ENCODE measurements at places on chromosomes 7 and 10. TPM values are rescaled to one million over a fixed set of nuclear protein-coding genes. Genes with fewer than 3 reads are reported as not detected.

GRCh38 chr7:137933270-137934017 is 68.4 kb downstream of the CREB3L2 start:
- peak; percentile 51 for DNase-seq

GRCh38 chr10:133324198-133324792 is 12.4 kb downstream of the CALY start:
- no peak for DNase-seq

DNA sequence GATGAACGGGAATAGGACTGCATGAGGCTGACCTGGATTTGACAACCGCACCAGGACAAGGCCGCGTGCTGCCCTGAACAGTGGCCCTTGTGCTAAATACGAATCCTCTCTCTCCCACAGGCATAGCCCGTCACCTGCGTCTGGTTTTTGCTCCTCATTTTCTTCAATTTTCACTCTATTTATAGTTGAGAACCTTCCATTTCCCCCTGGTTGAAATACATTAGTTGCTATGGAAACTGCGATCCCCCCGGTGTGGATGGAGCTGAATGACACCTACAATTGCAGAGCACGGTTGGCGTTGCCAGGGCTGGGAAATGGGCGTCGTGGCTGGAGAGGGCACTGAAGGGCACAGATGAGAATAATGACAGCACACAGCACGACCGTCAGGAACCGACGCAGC is 158.6 kb upstream of the PITRM1 start:
- no peak for DNase-seq

DNA sequence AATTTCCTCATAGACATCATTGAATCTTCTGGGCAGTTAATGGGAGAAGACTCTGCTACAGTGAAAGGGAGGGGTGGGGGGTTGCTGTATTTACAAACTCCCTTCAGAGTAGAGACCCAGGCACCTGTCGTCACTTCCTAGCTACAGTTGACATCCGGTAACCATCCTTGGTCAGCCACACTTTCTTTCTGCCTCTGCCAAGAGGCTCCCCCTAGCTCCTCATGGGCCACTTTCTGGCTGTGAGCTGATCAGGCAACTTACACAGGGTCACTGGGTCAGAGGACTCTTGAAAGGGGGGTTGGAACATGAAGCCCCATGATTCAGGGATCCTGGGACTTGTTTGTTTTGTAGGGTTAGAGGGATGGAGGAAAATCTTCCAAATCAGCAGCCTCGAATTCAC is 1.2 kb downstream of the TECPR1 start:
- DNase-seq: no peak

- DNase-seq: no peak
These were observed 112.1 kb downstream of the NSUN6 start for GRCh38 chr10:18539335-18539734.

DNA sequence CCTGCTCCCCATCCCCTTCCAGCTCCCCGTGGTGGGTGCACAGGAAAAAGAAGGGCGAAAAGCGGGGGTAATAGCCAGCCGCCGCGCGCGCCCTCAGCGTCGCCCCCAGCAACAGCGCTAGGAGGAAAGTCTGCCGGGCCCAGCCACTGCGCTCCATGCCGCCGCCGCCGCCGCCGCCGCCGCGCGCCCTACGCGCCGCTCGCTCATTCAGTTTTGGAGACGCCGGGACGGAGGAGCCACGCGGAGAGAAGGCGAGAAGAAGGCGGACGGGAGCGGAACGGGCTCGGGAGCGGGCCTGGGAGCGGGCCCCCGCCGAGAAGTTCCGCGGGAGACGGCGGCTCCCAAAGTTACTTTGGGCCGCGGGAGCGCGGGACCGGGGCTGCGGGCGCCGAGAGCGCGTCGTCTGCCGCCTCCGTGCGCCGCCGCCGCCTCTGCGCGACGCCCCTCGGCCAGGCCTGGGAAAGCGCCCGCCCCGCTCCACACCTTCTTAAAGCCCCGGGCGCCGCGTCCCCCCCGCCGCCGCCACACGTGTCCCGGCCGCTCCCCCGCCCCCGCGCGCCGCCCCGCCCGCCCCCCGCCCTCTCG is at the start of gene RELN:
Gene RELN, minus strand, starts transcription at position 459 of the 585 bp plus-strand sequence. Its CDS starts 302 bp downstream, at position 157.
- DNase-seq: peak; percentile 21

DNA sequence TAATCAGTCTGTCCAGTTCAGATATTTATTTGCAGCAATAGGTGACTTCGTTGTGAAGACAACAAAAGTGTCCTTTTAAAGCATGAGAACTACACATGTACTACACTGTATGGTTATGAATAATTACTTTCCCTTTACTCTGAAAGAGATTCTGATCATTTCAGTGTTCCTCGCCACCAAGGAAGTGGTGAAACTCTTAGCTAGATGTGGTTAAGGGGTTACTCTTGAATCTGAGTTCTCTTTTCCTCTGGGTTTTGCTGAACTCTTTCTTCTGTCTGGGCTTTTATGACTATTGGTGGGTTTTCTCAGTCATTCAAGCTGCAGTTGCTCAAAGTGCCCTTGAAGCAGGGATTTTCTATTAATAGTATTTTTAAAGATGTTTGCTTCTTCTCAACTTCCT is 127.9 kb upstream of the SEM1 start:
- DNase-seq: no peak

The ZNF775 gene
- total RNA-seq: 5.8 TPM

DNA sequence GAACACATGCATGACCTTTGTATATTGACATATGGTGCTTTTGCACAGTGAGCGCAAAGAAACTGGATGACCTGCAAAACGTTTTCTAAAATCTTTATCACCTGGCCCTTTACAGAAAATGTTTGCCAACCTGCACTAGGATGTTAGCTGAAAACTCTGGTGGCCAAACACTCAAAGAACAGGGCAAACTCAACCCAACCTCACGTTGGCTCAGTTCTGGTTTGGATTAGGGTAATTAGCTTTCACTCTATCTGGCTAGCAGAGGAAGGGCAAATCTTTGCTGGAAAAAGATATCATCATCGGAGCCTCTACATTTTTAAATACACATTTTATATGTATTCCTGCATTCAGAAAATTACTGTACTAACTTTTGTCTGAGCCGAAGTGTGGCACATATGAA is 688.9 kb downstream of the PHTF2 start:
- no peak for DNase-seq

DNA sequence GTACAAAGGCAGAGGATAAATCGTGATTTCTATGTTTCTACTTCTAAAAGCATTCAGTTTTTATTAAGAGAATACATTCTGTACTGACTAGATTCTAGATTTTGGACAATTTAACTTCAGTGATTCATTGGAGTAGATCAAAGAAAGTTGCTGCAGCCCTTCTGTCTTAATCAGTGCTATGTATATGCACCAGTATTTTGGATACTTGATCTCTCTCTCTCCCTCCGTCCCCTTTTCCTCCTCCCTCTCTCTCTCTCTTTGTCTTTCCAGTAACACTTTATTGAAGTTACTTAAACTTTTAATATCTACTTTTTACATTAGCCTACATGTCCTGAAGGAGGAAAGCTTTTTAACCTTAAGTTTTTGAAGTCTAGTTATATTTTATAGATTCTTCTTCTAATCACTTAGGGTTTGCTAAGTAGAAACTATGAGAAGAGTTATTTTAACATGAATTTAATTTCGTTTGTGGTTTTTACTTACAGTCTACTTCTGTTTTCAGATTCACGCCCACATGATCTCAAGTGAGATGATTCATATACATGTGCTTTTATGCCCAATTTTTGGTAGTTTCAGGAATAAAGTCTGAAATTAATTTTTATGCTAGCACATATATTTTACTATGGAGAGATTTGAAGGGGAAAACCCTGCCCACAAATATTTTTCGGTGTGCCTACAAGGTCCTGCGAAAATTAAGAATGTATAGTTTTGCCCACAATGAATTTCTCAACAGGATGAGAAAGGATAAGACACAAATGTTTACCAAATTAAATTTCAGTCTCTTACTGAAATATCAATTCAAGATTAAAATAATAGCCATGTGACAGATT is 9.1 kb downstream of the MDFIC start:
- DNase-seq: no peak

The OR9A2 gene
- not detected for total RNA-seq

DNA sequence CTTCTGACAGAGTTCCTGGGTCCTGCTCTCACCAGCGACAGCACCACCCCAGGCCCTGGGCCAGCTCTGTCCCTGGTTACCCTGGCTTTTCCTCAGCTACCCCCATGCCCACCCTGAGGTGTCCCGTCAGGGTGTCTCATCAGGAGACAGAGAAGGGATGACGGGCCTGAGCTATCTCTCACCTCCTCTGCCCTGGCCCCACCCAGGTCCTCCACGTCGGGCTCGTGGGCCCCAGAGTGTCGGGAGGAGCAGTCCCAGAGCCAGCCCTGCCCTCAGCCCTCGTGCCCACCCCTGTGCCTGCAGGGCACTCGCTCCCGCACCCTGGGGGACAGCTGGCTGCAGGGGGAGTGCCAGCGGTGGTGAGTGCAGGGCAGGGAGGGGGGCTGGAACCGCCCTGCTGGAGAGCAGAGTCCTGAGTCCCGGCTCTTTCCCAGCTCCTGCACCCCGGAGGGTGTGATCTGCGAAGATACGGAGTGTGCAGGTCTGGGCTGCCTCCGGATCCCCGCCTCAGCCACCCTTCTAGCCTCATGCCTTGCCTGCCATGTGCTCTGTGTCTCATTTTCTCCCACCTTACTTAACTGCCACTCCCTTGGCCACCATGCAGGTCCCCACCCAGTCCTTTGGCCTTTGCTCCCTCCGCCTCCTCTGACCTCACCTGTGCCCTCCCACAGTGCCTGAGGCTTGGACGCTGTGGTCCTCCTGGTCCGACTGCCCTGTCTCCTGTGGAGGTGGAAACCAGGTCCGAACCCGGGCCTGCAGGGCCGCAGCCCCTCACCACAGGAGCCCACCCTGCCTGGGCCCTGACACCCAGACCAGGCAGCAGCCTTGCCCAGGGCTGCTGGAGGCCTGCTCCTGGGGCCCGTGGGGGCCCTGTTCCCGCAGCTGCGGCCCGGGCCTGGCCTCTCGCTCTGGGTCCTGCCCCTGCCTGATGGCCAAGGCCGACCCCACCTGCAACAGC is 16.7 kb upstream of the ZNF862 start:
- DNase-seq: no peak

- DNase-seq: no peak
These were observed 95.3 kb downstream of the SEC61G start for GRCh38 chr7:54663603-54664234.

The LRRD1 gene
- total RNA-seq: not detected

The DNTT gene
- total RNA-seq: not detected

DNA sequence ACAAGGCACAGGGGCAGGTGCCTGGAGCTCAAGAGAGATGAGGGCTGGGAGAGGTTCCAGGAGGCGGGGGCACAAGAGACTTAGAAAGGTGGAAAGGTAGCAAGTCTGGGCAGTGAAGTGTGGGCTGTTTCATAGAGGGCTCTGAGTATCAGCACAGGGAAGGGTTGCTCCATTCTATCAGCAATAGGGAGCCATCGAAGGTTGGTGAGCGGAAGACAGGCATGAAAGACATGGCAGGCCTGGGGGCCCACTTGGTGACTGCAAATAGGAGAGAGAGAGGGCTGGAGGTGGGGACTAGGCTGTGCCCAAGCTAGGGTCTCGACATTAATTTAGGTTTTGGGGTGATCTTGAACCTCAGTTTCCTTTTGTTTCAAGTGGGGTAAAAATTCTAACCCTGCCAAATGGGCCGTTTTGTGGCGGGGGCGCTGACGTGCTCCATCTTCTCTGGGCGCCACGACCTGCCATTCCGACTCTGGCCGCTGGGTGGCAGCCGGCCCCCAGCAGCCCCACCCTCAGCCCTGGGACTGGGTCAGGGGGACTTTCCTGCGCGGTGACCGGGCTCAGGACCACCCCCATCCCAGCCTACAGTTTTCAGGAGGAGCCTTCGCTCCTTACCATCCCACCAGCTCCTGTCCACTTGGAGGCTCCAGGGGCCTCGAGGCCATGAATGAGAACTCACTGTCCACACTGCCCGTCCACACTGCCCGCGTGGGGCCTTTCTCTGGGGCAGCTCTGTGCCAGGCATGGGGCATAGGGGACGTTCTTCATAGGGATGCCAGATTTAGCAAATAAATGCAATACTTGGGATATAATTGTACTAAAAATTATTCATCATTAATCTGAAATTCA is 37.2 kb upstream of the PCBD1 start:
- DNase-seq: peak; percentile 55

The TMEM229A gene
- not detected for total RNA-seq

DNA sequence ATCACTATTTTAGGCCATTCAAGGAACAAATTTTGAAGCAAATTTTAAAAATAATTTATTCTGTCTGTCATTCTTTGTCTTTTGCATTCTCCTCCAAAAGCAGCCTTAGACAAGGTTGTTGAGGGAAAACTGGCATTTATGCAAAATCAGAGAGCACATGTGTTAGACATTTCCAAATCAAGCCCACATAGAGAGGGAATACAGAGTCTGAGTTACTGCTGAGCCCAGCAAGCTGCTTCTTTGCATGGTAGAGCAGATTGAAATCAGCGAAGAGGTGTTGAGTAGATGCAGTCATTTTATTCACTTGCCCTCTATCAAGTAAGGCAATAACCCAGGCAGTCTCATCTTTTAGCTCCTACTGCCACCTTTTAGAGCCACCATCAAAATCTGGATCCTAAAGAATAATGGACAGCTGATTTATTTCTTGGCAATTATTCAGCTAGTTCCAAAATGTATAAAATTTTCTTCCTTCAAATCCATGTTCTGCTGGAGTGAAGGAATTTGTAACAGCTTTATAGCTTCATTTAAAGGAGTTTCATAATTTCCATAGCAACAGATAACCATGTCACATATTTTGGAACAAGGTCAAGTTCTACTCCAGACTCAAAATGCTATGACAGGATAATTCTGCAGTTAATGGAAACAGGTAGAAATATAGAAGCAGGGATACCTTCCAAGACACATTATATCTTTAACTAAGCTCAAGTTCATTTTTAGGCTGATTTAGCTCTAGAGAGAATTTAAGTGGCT is 7.3 kb upstream of the PCDH15 start:
- no peak for DNase-seq

DNA sequence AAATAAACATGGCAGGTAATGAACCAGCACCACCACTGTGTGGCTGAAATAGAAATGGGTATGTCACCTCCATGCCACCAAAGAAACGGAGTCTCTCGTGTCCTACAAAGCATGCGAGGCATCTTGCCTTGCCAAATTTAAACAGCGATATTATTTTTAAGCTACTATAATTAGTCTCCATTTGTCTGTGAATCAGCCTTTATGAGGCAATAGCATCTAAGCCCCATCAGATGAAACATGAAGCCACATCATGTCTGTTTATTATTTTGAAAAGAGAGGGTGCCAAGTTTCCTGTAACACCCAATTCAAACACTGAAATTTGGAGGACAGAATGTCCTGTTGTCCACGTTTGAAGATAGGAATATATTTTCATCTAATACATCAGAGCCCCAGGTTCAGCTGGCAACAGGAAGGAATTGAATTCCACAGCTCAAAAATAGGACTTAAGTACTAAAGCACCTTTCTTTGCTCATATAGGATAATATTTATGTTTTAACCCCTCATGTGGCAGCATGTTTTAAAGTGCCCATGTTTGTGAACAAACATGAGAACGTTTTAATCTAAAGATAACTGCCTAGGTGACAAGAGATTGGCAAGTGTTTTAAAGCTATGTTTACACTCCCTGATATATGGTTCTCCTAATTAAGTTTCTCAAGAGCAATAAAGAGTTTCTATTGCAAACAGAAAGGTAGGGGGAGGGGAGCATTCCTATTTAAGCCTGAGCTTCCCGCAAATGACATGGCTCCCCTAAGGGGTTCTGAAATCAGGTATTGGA is 86.8 kb downstream of the SORBS1 start:
- DNase-seq: no peak

- no peak for DNase-seq
These were observed at the start of gene A1CF for GRCh38 chr10:50885097-50885859. Gene A1CF, minus strand, starts transcription at chr10:50885627. Its CDS starts 25,687 bp downstream, at chr10:50859940.
